Type B pancreatic cell (in vitro differentiated cells): ENCODE measurements at places on chromosomes 5 and 9.

DNA sequence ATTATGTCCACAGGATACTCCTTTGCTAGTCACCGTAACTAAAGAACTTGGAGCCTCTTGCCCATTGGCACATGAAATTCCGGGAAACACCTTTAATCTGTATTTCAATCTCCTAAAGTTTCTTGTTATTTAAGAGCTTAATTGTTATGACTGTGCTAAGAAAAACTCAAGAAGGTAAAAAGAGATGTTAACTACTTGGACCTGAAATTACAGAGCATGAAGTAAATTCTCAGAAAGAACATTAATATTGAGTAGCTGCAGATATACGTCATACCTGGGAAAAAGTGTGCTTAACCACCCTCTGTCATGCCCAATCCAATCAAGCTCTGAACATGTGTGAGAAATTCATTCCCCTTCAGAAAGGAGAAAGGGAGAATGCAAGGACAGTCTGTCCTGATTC, 394.9 kb upstream of the PTGER4 start:
- H3K36me3 ChIP-seq = no peaks in the 10 kb centered on the region
- no peaks in the 10 kb centered on the region for H3K27me3 ChIP-seq
- no peaks in the 10 kb centered on the region for H3K4me1 ChIP-seq

DNA sequence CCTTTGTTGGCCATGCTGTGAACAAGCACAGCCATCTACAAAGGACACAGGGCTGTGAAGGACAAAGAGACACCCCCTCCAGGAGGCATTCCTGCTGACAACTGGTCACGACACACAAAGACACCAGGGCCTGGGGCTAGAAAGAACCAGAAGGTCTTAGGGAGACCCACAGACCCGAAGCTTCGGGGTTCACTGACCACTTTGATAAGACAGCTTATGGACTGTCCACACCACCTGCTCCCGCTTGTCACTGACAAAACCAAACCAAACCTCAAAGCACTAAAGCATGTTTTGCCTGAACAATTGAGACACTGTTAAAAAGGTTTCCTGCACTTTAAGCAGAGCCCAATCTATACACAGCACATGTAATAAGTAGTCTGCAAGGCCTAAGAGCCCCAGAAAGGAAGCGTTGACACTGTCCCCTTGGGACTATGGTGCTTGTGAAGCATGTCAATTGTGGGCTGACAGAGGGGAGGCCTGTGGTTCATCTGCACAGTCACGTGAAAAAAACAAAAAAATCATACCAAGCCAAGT, 185.0 kb downstream of the GAPVD1 start:
- no peaks in the 10 kb centered on the region for H3K27me3 ChIP-seq
- H3K4me1 ChIP-seq = peaks cover 48% of the 10 kb centered on the region
- peaks cover 14% of the 10 kb centered on the region for H3K36me3 ChIP-seq
- no peak overlapping the region for H3K27ac ChIP-seq

GRCh38 chr5:53568871-53569270, 8.4 kb downstream of the NDUFS4 start:
- H3K27ac ChIP-seq = peak overlapping the region; percentile 48
- H3K4me3 ChIP-seq = no peak overlapping the region
- no peaks in the 10 kb centered on the region for H3K27me3 ChIP-seq
- DNase-seq = no peak

DNA sequence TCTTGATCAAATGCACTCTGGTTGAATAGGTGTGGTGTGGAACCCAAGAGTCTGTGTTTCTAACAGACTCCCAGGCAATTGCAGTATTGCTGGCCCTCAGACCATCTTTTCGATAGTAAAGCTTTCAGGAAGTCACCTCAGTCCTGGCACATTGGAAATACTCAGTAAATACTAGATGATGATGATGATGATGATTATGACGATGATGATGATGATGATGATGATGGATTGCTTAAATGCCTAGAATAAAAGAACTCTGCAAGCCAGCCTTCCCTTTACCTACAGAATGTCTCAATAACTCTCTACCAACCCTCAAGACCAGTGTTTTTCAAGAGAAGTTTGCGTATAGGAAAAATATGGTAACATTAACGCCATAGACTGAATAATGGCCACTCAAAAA, 268.0 kb downstream of the DNAH5 start:
- no peaks in the 10 kb centered on the region for H3K4me1 ChIP-seq
- H3K27me3 ChIP-seq = no peaks in the 10 kb centered on the region
- H3K36me3 ChIP-seq = no peaks in the 10 kb centered on the region

GRCh38 chr9:98182069-98182820, 10.2 kb downstream of the CORO2A start:
- peak overlapping the region; percentile 23 for H3K27ac ChIP-seq
- H3K4me3 ChIP-seq = no peak overlapping the region
- H3K4me1 ChIP-seq = peaks cover 4% of the 10 kb centered on the region
- H3K36me3 ChIP-seq = no peaks in the 10 kb centered on the region
- no peaks in the 10 kb centered on the region for H3K27me3 ChIP-seq

GRCh38 chr5:151627650-151628049, 36.5 kb upstream of the FAT2 start:
- no peaks in the 10 kb centered on the region for H3K4me1 ChIP-seq
- no peak overlapping the region for H3K27ac ChIP-seq
- no peak for DNase-seq
- H3K27me3 ChIP-seq = peaks cover 3% of the 10 kb centered on the region
- H3K4me3 ChIP-seq = no peak overlapping the region
- no peaks in the 10 kb centered on the region for H3K36me3 ChIP-seq

- no peak overlapping the region for H3K27ac ChIP-seq
- H3K27me3 ChIP-seq = no peaks in the 10 kb centered on the region
- peaks cover 25% of the 10 kb centered on the region for H3K4me1 ChIP-seq
- no peaks in the 10 kb centered on the region for H3K36me3 ChIP-seq
Observed at GRCh38 chr5:142542906-142543305, 143.0 kb downstream of the FGF1 start.

GRCh38 chr9:128314697-128315096, 7.5 kb downstream of the TRUB2 start:
- H3K27me3 ChIP-seq = no peaks in the 10 kb centered on the region
- H3K4me1 ChIP-seq = no peaks in the 10 kb centered on the region
- H3K27ac ChIP-seq = no peak overlapping the region
- no peak for DNase-seq
- peaks cover 4% of the 10 kb centered on the region for H3K36me3 ChIP-seq

DNA sequence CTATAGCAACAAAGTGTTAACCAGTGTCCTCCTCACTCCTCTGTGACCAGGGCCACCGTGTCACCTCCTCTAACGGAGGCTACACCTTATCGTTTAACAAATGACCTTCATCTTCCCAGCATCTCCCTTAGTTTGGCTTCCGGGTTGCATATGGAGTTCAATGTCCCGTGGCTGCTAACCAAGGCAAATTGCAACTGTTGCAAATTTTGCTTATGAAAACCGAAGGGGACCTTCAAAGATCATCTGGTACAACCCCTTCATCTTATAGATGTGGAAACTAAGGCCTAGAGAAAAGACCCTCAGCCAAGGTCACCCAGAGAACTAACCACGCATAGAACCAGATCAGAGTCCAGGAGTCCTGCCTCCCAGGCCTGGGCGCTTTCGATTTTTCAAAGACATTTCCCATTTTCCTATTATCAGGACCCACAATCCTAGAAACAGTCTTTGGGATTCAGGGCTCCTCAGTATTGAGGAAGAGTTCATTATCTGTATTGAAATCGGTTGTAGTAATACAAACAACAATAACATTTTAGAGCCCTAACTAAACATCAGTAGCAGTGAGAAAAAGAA, 1.4 kb downstream of the PRELID2 start:
- H3K27ac ChIP-seq = no peak overlapping the region
- H3K27me3 ChIP-seq = no peaks in the 10 kb centered on the region
- no peak for DNase-seq

- H3K36me3 ChIP-seq = no peaks in the 10 kb centered on the region
- H3K4me1 ChIP-seq = peaks cover 51% of the 10 kb centered on the region
Observed at GRCh38 chr5:150107909-150108447, 21.6 kb upstream of the CSF1R start.

GRCh38 chr9:134778841-134779411, 101.7 kb upstream of the FCN2 start:
- DNase-seq = no peak
- H3K4me3 ChIP-seq = no peak overlapping the region
- H3K36me3 ChIP-seq = no peaks in the 10 kb centered on the region
- H3K27me3 ChIP-seq = peaks cover 12% of the 10 kb centered on the region
- peaks cover 13% of the 10 kb centered on the region for H3K4me1 ChIP-seq
- H3K27ac ChIP-seq = peak overlapping the region; percentile 74

DNA sequence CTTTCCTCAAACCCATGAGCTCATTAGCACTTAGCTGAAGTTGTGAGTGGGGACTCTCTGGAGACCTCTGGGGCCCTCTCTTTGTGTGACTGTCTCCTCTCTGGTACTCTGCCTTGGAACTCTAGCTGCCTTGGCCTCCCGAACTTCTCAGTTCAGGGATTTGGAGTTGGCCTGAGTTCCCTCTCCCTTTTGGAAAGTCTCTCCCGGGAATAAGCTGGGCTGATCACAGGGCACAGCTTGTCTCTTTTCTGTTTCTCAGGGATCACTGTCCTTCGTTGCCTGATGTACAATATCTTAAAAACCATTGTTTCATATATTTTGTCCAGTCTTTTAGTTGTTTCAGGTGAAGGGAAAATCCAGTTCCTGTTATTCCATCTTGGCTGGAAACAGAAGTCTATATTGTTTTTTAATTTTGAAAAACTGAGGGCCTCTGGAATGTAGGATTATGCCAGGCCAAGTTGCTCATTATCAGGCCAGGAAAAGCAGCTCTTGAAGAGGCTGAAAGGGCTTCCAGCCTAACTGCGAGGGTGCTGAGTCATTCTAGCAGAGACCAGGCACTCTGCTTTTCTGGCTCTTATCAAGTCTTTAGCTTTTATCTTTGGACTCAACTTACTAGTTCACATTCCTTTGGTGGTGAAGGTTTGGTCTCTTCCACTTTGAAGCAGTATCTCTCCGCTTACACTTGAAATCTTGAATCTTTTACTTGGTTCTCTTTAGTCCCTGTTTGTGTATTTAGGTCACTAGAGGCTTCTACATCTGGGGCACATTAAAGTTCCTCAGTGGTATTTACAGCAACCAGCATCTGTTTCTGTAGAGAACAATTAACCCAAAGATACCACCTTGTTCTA, 8.4 kb upstream of the RGS3 start:
- H3K27ac ChIP-seq = peak overlapping the region; percentile 88
- no peak for DNase-seq
- no peak overlapping the region for H3K4me3 ChIP-seq
- H3K36me3 ChIP-seq = no peaks in the 10 kb centered on the region

DNA sequence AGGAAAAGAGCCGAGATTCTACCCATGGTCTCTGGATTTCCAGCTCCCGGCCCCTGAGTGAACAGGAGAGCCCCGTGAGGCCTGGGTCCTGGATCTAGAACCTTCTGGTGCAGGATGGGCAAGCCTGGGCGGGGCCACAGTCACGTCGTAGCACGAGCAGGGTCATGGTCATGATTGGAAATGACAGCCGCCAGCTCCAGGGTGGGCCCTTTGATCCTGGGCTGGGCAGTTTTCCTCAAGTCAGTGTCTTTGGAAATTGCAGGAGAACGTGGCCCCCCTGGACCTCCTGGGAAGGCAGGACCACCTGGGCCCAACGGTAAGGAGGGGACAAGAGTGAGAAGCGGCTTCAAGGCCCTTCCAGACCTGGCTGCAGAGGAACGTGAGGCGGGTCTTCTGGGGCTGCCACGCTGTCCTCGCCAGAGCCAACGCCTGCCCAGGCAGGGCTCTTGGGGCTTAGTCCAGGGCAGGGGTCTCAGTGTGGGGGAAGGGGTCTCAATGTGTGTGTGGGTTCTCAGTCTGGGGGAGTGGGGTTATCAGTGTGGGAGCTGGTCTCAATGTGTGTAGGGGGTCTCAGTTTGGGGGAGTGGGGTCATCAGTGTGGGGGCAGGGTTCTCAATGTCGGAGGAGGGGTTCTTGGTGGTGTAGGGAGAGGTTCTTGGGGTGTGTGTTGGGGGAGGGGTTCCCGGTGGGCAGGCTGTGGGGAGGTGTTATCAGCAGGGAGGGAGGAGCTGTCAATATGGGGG, 2.6 kb downstream of the FCN2 start:
- no peaks in the 10 kb centered on the region for H3K36me3 ChIP-seq
- no peak overlapping the region for H3K4me3 ChIP-seq
- no peak overlapping the region for H3K27ac ChIP-seq
- no peak for DNase-seq
- H3K27me3 ChIP-seq = peaks cover 8% of the 10 kb centered on the region

GRCh38 chr5:9667906-9668305, 37.8 kb upstream of the TAS2R1 start:
- no peaks in the 10 kb centered on the region for H3K27me3 ChIP-seq
- H3K4me1 ChIP-seq = no peaks in the 10 kb centered on the region
- H3K4me3 ChIP-seq = no peak overlapping the region
- DNase-seq = no peak
- no peak overlapping the region for H3K27ac ChIP-seq

DNA sequence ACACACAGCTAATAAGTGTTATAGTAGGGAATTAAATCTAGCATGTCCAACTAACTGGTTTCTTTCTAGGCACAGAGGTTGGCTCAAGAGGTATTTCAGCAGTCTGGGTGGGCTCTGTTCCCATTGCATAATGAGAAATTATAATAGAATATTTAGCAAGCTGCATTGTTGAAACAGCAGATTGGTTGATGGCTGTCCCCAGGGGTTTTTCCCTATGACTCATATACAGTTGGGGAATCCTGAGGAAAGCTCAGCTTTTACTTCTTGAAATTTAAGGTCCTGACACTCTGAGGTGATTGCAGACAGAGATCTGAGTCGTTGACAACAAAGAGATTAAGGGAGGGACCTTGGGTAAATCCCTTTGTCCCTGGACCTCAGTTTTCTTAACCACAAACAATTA, 38.3 kb upstream of the TNFSF8 start:
- no peaks in the 10 kb centered on the region for H3K27me3 ChIP-seq
- H3K4me1 ChIP-seq = no peaks in the 10 kb centered on the region
- no peak overlapping the region for H3K4me3 ChIP-seq
- no peak overlapping the region for H3K27ac ChIP-seq
- DNase-seq = no peak
- no peaks in the 10 kb centered on the region for H3K36me3 ChIP-seq

- no peaks in the 10 kb centered on the region for H3K36me3 ChIP-seq
- peaks cover 27% of the 10 kb centered on the region for H3K27me3 ChIP-seq
- peak overlapping the region; percentile 45 for H3K27ac ChIP-seq
- H3K4me3 ChIP-seq = peak overlapping the region; percentile 61
- peak; percentile 87 for DNase-seq
Observed at GRCh38 chr9:92140074-92140753, 25.0 kb upstream of the SPTLC1 start.

DNA sequence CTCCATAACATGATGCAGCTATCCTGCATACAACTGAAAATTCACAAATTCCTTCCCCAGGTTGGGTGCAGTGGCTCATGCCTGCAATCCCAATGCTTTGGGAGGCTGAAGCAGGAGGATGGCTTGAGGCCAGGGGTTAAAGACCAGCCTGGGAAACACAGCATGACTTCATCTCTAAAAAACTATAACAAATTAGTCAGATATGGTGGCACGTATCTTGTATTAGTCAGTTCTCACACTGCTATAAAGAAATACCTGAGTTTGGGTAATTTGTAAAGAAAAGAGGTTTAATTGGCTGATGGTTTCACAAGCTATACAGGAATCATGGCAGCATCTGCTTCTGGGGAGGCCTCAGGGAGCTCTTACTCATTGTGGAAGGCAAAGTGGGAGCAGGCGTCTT, 56.4 kb upstream of the DAPK1 start:
- no peaks in the 10 kb centered on the region for H3K36me3 ChIP-seq
- no peaks in the 10 kb centered on the region for H3K27me3 ChIP-seq
- no peak overlapping the region for H3K4me3 ChIP-seq

GRCh38 chr5:133754575-133755169, 142.3 kb upstream of the FSTL4 start:
- no peaks in the 10 kb centered on the region for H3K36me3 ChIP-seq
- peaks cover 44% of the 10 kb centered on the region for H3K27me3 ChIP-seq
